ENCODE measurements at places on chromosomes 4 and X.

- no peak for DNase-seq
These were observed 112.9 kb upstream of the NOCT start for GRCh38 chr4:138902705-138903104.

- DNase-seq: no peak
These were observed 40.6 kb downstream of the WDR1 start for GRCh38 chr4:10075953-10076391.

- DNase-seq: no peak
These were observed 20.9 kb downstream of the PGM2 start for GRCh38 chr4:37847311-37847884.

DNA sequence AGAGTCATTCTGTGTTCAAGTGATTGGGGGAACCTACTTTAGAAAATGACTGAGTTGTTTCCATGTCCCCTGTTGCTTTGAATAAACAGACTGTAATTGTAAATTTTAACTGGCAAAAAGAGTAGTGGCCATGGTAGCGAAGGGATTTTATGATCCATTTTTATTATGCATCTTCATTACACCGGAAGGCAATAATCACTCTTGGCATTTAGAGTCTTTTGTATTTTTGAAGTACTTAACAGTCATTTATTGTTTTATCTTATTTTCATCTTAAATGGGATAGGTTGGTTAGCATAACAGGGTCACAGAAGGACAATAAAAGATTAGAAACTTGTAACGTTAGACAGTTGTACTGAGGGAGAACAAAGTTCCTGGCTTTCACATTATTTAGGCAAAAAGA, 11.0 kb upstream of the OTC start:
- no peak for DNase-seq

- DNase-seq: no peak
These were observed 1651.9 kb downstream of the C4orf33 start for GRCh38 chr4:130747842-130748241.

DNA sequence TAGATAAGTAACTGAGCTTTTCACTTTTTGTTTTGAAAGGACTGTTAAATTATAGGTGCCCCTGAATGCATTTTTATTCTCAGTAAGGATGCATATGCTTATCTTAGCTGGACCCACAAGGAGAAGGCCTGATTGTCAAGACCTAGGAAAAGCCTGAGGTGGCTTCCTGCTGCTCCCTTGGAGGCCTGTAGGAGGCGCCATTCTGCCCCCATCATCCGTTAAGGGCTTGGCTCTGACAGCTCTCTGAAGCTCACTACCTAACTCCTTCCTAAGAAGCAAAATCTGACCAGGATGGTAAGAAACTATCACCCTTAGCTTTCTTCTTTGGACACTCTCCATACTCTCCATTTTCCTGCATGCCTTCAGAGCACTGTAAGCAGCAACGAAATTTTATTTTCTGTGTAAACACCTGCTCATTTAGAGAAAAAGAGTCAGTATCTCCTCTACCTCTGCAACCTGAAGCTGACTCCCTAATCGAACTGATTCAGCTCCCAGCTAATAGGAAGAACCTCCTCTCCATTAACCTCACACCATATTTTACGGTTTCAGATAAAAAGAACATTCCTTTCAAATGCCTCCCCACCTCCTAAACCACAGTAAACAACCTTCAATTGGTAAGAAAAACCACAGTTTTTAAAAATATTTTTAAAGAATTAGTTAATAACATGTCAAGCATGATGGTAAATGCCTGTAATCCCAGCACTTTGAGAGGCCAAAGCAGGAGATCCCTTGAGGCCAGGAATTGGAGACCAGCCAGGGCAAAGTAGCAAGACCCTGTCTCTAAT, 73.4 kb upstream of the EDNRA start:
- no peak for DNase-seq

DNA sequence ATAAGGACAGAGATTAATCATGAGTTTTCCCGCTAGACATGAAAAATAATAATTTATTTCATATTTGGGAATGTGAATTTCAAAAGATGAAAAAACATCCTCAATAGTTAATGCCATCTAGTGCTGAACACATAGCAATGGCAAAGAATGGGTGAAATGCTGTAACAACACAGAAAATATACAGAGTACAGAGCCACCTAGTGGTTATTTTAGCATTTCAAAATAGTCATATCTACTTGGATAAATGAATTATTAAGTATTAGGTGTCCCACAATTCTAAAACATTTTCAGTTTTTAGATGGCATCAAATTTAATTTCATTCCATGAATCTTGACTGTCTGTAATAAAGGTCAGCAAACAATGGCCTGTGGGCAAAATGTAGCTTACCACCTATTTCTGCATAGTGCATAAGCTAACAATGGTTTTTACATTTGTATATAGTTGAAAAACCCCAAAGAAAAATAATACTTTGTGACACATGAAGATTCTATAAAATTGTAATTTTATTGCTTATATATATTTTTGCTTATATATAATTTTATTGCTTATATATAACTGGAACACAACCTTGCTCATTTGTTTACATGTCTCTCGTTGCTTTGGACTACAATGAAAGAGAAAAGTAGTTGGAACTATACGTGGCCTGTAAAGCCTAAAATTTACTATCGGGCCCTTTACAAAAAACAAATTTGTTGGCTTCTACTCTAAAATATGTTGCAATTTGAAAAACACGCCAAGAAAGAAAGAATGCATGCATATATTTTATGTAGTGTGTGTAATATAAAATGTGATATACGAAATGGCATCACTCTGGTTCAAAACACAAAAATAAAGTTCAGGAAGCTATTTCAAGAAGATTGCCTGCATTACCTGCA, 99.1 kb upstream of the FAM47C start:
- DNase-seq: no peak

DNA sequence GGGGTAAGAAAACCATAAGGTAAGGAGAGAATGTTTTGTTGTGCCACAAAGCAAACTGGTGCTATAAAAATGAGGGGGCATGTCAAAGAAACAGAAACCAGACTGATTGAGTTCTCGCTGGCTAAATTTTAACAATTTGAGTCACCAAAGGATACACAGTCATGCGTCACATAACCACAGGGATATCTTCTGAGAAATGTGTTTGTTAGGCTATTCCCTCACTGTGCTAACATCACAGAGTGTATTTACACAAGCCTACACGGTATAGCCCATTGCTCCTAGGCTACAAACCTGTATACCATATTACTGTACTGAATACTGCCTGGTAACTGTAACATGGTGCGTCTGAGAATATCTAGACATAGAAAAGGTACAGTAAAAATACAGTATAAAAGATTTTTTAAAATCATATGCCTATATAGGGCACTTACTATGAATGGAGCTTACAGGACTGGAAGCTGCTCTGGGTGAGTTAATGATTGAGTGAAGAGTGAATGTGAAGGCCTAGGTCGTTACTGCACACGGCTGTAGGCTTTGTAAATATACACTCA, 50.1 kb downstream of the FBXW7 start:
- peak; percentile 69 for DNase-seq

GRCh38 chr4:70709611-70710205, 12.1 kb upstream of the RUFY3 start:
- DNase-seq: no peak

GRCh38 chrX:112784692-112785091, 55.9 kb downstream of the AMOT start:
- DNase-seq: no peak

DNA sequence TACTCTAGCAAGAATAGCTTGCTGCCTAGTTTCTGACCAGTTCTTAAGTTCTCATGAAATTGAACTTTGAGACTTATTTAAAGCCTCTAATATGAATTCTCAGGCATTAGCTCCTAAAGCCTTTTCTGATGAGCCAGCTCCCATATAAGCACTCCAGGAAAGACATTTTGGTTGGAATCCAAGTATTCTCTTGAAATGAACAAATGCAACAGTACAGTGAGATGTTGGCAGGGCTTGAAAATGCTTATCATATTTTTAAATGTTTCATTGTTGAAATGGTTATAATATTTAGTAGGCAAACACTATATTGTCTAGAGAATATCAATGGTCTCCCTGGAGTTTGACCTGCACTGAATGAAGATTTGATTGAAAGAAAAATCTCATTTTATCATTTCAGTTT, 240.3 kb downstream of the ANK2 start:
- no peak for DNase-seq

- DNase-seq: peak; percentile 41
These were observed 60.1 kb downstream of the SH2D1A start for GRCh38 chrX:124406294-124407014.

GRCh38 chrX:12936947-12937346, 30.5 kb downstream of the TLR8 start:
- DNase-seq: no peak

DNA sequence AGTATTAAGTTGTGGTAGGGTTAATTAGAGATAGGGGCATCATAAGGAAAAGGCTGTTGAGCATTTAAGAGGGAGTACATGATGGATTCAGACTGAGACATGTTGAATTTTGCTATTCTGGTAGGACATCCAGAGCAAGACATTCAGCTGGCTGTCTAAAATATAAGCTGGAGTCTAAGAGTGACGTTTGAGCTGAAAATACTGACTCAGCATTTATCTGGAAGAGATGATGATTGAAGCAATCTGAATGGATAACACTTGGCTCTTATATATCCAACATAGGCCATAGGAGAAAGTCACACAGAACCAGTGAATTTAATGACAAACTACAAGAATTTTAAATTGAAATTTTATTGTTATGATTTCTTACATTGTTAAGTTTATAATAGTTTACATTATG, 114.3 kb downstream of the CENPC start:
- no peak for DNase-seq

- DNase-seq: no peak
These were observed 6.0 kb upstream of the EFNB1 start for GRCh38 chrX:68822641-68823410.

- no peak for DNase-seq
These were observed 1350.5 kb upstream of the PABPC4L start for GRCh38 chr4:135552131-135552530.

DNA sequence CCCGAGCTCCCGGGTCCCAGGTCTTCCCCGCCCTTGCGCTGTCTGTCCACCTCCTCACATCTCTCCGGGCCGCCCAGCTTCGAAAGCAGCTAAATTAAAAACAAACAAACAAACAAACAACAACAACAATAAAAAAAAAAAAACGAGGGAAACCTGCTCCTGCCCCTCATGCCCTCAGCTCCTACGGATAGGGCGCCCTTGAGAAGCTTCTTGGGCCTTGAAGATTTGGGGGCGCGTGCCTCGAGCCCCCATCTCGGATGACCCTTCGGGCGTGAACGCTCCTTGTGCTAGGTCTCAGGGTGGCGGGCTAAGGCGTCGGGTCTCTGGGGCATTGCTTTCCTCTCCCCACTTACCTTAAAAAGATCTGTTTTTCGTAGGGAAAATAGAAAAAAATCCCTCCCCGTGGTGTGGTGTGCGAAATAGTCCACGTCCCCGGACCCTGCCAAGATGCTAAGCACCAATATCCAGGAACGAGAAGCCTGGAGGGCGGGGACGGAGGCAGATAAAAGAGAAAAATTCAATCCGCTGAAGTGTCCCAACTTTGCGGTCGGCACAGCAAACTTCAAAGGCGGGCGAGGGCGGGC, 603 bp downstream of the NDNF start:
- DNase-seq: no peak

DNA sequence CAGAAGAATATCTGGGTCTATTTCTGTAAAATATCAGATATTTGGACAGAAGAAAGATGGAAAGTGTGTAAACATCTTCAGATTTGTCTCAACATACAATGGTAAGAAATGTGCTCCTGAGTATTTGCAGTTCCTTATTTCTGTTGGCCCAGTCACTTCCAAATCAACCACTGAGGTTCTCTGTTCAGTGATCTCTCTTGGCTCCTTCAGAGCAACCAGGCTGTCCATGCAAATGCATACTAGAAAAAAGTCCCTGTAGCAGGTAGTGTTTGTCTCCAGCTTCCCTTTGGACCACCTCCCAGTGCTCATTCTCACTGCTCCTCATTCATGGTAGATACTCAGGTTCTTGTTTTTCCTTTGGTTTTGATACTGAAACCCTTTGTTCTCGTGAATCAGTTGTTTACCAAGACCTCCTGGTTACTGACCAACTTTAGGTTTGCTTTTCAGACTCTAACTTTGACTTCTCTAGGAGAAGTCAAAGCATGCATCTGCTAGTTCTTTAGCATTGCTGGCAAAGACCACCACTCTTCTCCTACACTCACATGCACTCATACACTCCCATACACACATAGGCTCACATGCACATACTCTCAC, 28.8 kb downstream of the ASIC5 start:
- DNase-seq: no peak

GRCh38 chr4:30754021-30754420, 33.9 kb downstream of the PCDH7 start:
- no peak for DNase-seq

DNA sequence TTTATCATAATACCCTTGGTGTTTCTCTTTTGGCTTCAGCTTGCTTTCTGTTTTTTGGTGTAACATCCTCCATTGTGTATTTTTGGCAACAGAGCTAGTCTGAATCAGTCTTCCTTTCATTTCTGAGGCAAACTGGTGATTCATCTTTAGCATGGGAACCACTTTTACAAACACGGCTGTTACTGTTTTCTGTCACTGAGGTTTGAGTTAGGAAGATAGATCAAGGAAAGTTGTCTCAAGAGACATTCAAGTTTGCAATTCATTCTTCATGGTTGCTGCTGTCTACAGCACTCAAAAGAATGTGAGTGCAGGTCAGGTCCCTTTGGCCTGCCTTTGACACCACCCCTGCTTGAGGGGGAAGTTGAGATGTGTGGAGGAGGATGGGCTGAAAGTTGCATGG, 36.3 kb downstream of the IL21 start:
- DNase-seq: no peak

DNA sequence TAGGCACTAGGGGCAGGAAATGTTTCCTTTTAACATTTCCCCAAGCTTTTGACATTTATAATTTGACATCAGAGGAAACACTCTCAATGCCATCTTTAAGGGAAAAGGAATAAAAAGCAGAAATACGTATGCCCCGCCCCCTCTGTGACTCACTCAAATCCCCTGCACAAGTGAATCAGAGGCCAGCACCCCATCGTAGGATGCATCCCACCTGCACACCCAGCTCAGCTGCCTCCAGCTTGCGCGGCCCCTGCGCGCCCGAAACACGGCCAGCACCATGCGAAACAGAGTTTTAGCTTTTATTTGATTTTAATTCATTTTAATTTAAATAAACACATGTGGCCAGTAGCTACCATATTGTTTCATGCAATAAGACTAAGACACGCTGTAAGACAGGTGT, 29.5 kb downstream of the ABLIM2 start:
- DNase-seq: no peak

GRCh38 chr4:131084997-131085396, 1989.0 kb downstream of the C4orf33 start:
- no peak for DNase-seq

- no peak for DNase-seq
These were observed 60.5 kb upstream of the TAB3 start for GRCh38 chrX:30949554-30949953.

- no peak for DNase-seq
These were observed 22.2 kb downstream of the KDR start for GRCh38 chr4:55103224-55103623.

GRCh38 chr4:22235698-22236097, 280.2 kb downstream of the ADGRA3 start:
- no peak for DNase-seq

DNA sequence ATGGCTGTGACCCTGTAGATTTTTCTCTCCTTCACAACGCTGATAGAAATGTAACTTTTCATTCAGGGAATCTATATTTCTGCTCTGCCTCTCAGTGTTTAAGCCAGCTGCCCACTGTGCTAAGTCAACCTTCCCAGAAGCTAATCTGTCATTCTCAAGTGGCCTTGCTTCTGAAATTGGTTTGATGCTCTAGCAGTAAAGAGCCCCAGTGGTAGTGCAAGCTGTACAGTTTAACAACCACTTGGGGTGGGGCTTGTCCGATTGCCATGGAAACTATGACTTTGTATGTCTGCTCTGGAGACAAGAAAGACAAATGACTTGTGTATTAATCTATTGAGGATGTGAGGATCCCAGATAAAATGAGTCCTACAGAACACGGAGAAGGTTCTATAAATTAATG, 620.9 kb upstream of the GALNT7 start:
- DNase-seq: no peak

Data from CD4-positive, alpha-beta T cell treated with Interleukin-4 for 1 hour (primary cell).